ENCODE measurements at places on chromosomes 2 and 18. TPM values are rescaled to one million over a fixed set of nuclear protein-coding genes. Genes with fewer than 3 reads are reported as not detected.

DNA sequence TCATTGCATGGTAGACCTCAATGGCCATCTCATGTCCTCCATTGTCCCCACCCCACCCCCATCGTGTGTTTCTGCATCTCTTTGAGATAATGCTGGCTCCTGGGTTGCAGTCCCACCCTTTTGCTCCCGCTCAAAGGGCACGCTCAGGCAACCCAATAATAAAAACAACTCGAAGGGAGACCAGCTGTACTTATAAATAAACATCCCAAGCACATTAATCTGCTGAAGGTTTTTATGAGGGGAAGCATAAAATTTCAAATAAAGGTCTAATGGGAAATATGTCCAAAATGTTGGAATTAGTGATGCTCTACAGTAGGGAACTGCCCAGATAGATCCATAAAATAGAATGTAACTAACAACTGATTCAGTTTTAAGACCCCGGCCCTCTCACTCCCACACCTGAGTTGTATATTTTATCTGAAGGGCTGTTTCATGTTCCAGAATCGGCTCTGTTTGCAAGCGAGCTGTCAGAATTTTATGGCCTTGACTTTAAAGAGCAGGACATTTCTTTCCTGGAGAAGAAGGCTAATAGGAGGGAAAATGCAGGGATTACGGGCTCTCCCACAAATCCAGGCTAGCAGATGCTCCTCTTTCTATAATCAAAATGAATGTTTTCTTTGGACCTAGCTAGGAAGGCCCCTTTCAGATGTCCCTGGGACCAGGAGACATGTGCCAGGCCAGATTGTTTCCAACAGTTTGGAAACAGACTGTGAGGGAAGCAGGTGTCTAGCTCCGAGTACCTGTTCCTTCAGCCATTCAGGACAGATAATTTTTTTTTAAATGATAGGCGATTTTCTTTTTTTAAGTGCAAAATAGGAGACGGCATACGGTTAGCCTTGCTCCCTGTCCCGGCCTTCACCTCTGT lies 103.7 kb downstream of the APOB start:
- ATAC-seq, result no peak

DNA sequence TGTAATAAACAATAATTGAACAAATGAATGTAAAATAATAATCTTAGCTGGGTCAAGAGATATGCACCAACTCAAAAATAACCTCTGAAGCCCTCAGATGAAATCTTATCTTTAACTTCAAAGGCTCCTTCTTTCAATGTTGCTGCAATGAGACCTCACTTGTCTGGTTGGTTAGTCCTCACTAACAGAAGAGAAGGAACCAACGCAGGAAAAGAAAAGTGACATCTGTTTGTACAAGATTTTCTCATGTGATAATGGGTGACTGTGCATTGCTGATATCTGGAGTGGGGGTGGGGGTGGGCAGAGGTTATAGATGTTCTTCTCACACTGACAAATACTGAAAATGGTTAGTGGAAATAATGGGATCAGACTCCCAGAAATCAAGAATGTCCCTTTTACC lies 2.6 kb downstream of the SCN7A start:
- ATAC-seq, result no peak

GRCh38 chr2:127012215-127012614 lies 94.7 kb downstream of the BIN1 start:
- no peak for ATAC-seq

GRCh38 chr2:109613081-109613921 lies 465 bp downstream of the SEPTIN10 start:
- peak; percentile 55 for ATAC-seq

DNA sequence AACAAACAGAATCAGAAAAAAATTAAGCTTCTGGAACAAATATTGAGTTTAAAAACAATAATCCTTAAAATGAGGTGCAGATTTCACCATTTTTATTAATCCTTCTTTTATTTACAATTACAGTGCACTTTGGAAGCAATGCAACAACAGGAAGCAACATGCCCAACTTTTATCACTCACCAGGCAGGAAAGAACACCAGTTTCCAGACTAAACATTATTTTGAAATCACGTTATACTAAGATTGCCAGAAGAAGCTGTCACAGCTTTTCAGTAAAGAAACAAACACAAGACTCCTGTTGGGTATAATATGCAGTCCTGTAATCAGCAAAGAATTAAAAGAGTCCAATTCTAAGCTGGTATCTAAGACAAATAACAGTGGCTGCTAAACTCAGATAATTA lies 137.9 kb upstream of the ZC3H15 start:
- no peak for ATAC-seq

DNA sequence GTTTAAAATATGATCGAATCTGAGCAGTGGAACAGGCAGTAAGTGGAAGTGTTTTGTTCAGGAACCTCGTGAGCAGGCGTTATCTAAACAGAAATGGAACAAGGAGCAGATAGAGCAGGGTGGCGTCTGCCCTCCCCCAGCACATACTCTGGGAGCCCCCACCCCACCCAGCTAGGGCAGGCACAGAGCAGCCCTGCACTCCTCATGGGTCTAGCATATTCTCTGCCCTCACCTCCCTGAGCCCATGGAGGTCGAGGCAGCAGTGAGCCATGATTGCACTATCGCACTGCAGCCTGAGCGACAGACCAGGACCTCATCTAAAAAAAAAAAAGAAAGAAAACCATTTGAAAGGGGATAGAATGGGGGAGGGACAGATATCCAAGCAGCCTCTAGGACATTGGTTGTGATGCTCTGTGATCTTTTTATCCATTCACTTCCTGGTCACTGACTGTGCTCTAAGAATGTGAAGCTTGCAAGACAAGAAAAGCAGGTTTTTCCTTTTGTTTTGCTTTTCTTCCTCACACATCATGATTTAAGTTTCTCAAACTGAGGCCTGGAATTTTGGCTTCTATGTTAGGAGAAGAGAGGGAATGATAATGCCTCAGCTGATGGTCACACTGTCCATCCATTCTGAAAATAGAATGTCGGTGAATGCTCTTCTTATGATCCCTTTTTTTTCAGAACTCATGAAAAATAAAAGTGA lies 3.1 kb downstream of the MLPH start:
- ATAC-seq, result no peak

GRCh38 chr18:10232062-10232461 lies 222.4 kb upstream of the APCDD1 start:
- no peak for ATAC-seq

Gene GDF7
- 1.2 TPM for total RNA-seq

DNA sequence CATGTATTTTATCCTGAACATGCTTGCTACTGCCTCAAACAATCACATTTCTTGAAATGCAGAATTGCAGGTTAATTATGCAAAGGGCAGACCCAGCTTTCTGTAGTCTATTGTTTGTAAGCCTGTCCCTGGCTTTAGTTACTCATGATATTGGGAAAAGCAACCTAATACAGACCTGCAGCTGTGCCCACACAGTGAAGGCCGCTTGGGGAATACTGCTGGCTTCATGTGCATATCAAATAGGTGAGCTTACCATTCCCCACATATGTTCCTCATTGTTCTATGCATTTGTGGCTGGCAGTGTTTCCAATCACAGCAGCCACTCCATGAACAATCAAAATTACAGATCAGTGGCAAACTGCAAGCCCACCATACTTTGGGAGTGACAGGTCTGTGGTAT lies 186.3 kb downstream of the TMEM163 start:
- ATAC-seq, result no peak

GRCh38 chr18:3652380-3653262 lies 202.6 kb downstream of the TGIF1 start:
- ATAC-seq, result no peak

Gene SERPINB12
- not detected for total RNA-seq

DNA sequence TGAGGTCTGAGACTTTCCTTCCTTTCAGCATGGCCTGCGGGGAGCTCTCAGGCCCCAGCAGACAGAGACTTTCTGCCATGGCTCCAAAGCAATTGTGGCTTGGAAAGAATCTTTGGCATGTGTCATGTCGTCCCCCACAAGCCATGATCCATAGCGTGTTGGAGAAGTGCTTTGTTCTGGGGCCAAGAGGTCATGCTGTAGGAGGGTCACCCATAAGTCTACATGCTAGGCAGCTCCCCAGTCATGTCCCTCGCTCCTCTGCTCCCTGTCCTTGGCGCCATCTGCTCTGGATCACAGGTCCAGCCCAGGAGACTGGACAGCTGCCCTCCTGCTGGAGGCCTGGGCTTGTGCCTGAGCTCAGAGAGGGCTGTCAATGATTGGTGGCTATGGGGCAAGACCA lies 78.8 kb upstream of the LCLAT1 start:
- ATAC-seq, result no peak

- no peak for ATAC-seq
Observed at GRCh38 chr18:12776821-12777471, 74.1 kb downstream of the PSMG2 start.

GRCh38 chr2:223523551-223524001 lies 78.6 kb downstream of the SCG2 start:
- no peak for ATAC-seq

Gene OR6B2
- total RNA-seq, result not detected

GRCh38 chr2:74004212-74005182 lies 19.8 kb downstream of the TET3 start:
- no peak for ATAC-seq

Gene SETBP1
- total RNA-seq, result 57.2 TPM

- no peak for ATAC-seq
Observed at GRCh38 chr2:229048134-229048533, 223.0 kb downstream of the PID1 start.
